NCI-H1436 treated with DMSO at 0.1 percent for 48 hours (cell line): ENCODE measurements at places on chromosomes 12 and 14.

DNA sequence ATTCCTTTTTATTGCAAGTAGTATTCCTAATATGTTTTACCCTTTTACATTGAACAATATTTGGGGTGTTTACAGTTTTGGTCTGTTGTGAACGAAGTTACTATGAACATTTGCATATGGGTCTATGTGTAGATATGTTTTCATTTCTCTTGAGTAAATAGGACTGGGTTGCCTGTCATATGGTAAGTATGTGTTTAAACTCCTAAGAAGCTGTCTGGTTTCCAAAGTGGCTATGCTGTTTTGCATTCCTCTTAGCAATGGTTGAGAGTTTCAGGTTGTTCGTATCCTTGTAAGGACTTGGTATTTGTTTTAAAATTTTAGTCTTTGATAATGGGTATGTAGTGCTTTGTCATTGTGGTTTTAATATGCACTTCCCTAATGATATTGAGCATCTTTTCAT, 6.3 kb downstream of the METAP2 start:
- no peak for DNase-seq

GRCh38 chr12:42760550-42760949, 171.0 kb upstream of the PRICKLE1 start:
- DNase-seq = no peak

GRCh38 chr12:78864870-78865463, 393 bp downstream of the SYT1 start:
- DNase-seq = no peak

DNA sequence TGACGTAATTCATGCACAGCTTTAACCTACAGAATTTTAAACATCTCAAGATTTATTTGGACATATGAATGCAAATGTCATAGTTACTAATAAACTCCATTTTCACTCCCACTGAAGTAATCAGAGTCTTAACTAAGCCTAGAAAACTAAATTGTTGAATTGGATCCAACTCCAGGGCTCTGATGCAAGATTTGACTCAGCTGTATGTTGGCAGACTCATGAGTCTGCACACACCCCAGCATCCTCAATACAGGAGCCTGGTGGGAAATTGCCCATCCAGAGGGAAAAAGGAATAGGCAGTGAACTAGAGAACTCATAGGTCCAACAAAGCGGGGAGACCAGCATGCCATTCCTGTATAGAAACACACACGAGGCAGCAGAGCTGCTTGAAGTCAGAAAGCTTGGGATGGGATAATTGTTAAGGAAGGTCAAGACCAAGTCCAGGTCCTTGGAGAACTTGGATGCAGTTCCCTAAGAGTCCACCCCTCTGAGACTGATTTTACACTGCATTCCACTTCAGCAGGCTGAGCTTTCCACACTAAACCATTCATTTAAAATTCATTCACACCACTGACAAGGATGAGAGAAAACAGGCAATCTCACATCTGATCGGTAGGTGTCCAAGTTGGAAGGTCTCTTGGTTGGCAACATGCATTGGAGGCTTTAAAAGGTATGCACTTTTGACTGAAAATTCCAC, 14.4 kb downstream of the TMTC1 start:
- DNase-seq = no peak

- no peak for DNase-seq
Observed at GRCh38 chr14:29842228-29842627, 85.4 kb downstream of the PRKD1 start.

- no peak for DNase-seq
Observed at GRCh38 chr14:24264298-24264697, 1.3 kb upstream of the TGM1 start.

- DNase-seq = no peak
Observed at GRCh38 chr14:104545942-104546501, 33.5 kb upstream of the C14orf180 start.

- DNase-seq = no peak
Observed at GRCh38 chr14:51004352-51004800, 60.1 kb upstream of the PYGL start.

- DNase-seq = no peak
Observed at GRCh38 chr14:32571551-32571950, 242.5 kb downstream of the AKAP6 start.

DNA sequence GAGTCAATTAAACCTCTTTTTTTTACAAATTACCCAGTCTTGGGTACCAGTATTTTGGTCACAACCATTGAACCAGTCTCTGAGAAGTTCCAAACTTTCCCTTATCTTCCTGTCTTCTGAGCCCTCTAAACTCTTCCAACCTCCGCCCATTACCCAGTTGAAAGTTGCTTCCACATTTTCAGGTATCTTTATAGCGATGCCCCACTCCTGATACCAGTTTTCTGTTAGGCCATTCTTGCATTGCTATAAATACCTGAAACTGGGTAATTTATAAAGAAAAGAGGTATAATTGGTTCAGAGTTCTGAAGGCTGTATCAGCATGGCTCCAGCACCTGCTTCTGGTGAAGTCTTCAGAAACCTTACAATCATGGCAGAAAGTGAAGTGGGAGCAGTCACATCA, 31.7 kb downstream of the TTC5 start:
- DNase-seq = no peak

DNA sequence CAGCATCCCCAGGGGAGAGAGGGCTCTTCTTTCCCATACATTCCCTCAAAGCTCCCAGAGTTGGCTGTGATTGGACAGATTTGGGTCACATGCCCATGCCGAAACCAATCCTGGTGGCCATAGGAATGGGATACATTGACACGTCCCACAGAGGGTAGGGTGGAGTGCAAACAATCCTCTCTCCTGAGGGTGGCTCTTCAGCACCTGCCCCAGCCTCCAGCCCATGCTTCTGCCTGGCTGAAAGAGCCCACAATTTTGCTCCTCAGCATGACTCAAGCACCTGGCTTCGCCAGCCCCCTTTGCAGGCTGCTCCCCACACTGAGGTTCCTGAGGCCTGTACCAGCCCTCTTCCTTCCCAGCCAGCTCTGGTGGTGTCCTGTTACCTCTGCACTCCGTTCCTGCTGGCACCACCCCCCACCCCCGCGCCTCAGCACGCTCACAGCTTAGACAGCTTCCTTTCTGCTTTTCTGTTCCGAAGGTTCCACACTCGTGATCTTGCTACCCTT, 71.7 kb downstream of the CCDC92 start:
- DNase-seq = no peak

- DNase-seq = no peak
Observed at GRCh38 chr12:109092497-109093021, 713 bp downstream of the ALKBH2 start.

DNA sequence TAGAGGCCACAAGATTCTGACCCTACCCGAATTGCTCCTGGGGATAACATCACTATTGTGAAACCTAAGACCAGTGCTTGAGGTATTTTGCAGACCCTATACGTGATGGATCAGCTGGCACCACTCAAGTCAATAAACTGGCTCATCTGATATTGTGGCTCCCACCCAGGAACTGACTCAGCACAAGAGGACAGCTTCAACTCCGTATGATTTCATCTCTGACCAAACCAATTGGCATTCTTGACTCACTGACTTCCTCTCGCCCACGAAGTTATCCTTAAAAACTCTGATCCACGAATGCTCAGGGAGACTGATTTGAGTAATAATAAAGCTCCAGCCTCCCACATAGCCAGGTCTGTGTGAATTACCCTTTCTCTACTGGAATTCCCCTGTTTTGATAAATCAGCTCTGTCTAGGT, 1036.1 kb upstream of the TMEM132C start:
- DNase-seq = no peak

- DNase-seq = no peak
Observed at GRCh38 chr14:45246691-45247090, 6.3 kb downstream of the MIS18BP1 start.

DNA sequence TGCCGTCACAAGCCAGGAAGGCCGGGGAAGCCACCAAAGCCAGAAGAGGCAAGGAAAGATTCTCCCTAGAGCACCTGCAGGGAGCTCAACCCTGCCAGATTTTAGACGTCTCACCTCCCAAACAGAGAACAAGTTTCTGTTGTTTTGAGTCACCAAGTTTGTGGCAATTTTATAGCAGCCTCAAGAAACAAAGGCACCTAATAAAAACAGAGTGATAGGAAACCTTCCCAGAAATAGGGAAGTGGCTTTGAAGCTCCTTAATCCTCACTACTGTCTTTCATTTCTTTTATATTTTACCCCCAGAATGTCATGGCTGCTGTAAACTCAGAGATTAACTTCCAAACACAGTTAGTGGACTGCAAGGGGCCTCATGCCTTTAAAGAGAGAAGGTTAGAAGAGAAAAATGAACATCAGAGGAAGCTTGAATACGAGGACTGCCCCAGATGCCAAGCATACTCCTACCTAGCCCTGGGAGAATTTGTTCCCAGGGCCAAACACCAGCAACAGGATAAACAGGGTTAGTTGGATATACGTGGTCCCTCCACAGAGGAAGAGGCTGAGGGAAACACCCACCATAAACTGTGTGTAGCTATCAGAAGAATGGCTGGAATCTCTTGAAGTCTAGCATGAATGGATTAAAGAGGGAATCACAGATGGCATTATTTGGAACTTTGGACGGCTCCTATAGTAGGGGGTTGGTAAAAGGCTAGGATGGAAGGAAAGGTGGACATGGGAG, 148.3 kb downstream of the KCNA5 start:
- DNase-seq = no peak

GRCh38 chr14:69460093-69460701, 24.3 kb upstream of the PLEKHD1 start:
- no peak for DNase-seq

DNA sequence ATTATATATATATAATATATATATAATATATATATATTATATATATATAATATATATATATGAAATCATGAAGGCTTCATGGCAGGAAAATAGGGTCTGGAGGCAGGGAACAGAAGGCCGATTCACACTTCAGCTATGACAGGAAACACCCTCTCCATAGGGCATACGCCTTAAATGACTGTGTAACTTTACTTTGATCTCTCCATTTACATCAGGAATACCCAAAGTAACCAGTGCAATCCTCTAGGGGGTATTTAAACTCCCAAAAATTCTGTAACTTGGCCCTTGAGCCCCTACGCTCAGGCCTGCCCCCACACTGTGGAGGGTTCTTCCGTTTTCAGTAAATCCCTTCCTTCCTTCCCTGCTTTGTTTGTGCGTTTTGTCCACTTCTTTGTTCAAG, 40.4 kb upstream of the PPP2R5C start:
- no peak for DNase-seq

GRCh38 chr14:38716926-38717325, 386.1 kb downstream of the SEC23A start:
- DNase-seq = no peak

GRCh38 chr14:103518422-103519042, 4.1 kb downstream of the CKB start:
- no peak for DNase-seq

DNA sequence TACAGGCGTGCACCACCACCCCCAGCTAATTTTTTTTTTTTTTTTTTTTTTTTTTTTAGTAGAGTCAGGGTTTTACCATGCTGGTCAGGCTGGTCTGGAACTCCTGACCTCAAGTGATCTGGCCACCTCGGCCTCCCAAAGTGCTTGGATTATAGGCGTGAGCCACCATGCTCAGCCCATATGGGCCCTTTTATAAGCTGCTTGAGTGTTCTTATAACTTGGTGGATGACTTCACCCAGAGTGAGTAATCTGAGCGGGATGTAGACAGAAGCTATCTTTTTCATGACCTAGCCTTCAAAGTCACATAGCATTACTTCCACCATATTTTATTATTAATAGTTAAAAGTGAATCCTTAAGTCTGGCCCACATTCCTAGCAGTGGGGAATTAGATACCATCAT, 16.4 kb downstream of the BBOF1 start:
- DNase-seq = no peak

- no peak for DNase-seq
Observed at GRCh38 chr12:96422192-96422591, 22.0 kb upstream of the CDK17 start.

GRCh38 chr12:12432364-12432763, 75.5 kb downstream of the BORCS5 start:
- no peak for DNase-seq

GRCh38 chr14:63770187-63770807, 42.4 kb upstream of the SGPP1 start:
- no peak for DNase-seq

- peak; percentile 92 for DNase-seq
Observed at GRCh38 chr14:28130610-28131284, 635.8 kb upstream of the FOXG1 start.

DNA sequence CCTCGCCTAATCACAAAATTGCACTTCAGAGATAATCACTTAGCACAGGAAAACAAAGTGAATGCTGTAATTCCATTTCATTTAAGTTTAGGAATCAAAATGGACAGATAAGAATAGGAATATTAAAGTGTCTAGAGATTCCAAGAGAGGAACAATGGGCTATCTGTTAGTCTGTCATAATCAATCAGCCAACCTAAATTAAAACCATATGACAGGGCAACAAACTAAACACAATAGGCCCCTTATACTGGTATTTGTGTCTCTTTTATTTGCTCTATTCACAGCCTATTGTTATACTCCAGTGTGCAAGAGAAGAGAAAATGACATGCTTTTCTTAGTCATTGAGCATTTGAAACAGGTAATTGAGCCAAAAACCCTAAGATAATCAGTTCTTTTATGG, 259.4 kb downstream of the PRKD1 start:
- peak; percentile 58 for DNase-seq

GRCh38 chr14:70098250-70098809, 90.4 kb downstream of the SLC8A3 start:
- no peak for DNase-seq

DNA sequence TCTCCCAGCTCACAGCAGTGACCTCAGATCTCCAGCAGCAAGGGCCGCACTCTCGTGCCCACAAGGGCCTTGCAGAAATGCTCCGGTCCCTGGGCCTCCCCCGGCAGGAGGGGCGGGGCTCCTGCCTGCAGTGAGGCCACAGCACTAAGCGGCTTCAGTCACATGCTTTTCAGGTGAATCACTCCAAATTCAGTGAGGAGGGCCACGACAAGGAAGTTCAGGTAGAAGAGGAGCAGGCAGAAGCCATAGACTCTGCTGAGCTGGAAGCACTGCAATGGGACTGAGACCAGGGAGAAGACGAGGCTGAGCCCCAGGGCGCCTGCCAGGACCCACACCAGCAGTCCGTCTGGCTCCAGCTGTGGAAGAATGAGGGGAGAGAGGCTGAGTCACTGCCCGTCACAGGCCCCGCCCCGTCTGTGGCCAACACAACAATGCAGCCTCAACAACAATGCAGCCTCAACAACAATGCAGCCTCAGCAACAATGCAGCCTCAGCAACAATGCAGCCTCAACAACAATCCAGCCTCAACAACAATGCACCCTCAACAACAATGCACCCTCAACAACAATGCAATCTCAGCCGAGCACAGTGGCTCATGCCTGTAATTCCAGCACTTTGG, 35.2 kb downstream of the SLC8B1 start:
- no peak for DNase-seq

- peak; percentile 77 for DNase-seq
Observed at GRCh38 chr12:66808606-66809005, 129.7 kb upstream of the GRIP1 start.

- no peak for DNase-seq
Observed at GRCh38 chr12:123061441-123062205, 81.1 kb downstream of the ARL6IP4 start.
